Myocyte (in vitro differentiated cells): ENCODE measurements at places on chromosomes 7 and 10. TPM values are rescaled to one million over a fixed set of nuclear protein-coding genes. Genes with fewer than 3 reads are reported as not detected.

Gene MINDY4
- total RNA-seq, result 2.0 and 2.9 TPM in 2 replicates

Gene DPP6
- total RNA-seq, result not detected in 2 replicates

Gene BAIAP2L1
- 19.7 and 21.3 TPM in 2 replicates for total RNA-seq

Gene MYL10
- 0.31 TPM in 1 of 2 replicates, not detected in the other for total RNA-seq

Gene NKX1-2
- total RNA-seq, result not detected in 2 replicates

Gene PRKCQ
- 0.47 and 2.6 TPM in 2 replicates for total RNA-seq

Gene ALDH18A1
- 56.5 TPM in 2 replicates for total RNA-seq
